ENCODE measurements at places on chromosomes 6 and 20. TPM values are rescaled to one million over a fixed set of nuclear protein-coding genes. Genes with fewer than 3 reads are reported as not detected.

GRCh38 chr6:144947398-144947976, 662.4 kb downstream of the UTRN start:
- no peak for DNase-seq

DNA sequence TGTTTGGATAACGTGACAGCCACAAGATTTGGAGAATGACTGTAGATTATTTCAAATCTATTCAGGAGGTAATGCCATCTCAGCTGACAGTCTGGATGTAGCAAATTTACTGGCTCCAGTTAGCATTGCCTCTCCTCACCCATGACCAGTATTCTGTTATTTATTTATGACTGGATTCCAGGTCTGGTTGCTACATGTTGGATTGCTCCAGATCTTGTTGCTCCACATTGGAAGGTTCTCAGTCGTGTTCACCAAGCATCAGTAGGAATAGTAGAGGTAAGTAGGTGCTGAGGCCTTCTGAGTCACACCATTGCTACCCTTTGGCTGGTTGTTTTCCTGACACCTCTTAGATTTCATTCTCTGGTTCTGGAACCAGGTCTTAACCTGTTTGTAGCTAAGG, 69.5 kb upstream of the ELOVL5 start:
- no peak for DNase-seq

- no peak for DNase-seq
Observed at GRCh38 chr20:46062621-46063020, 27.1 kb downstream of the NCOA5 start.

- DNase-seq: no peak
Observed at GRCh38 chr6:47163536-47163935, 121.4 kb upstream of the ADGRF1 start.

- no peak for DNase-seq
Observed at GRCh38 chr6:105220186-105220585, 40.4 kb upstream of the POPDC3 start.

Gene DSTN
- 77.6 TPM for total RNA-seq

DNA sequence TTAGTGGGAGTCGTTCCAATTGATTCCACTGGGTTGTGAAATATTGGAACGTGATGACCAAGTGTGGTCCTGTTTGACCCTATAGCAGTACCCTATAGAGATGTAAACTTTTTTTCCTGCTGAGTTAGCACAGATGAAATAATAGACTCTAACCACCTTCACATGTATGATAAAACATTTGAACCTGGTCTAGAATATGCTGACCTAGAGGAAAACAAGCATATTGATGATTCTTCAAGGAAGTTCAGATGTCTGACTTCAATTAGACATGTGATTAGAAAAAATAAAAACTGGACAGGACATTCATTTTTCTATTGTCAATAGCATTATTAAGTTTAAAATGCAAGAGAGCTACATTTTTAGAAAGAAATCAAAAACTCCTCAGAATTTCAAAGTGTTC, 402.1 kb downstream of the ARHGAP18 start:
- DNase-seq: no peak

GRCh38 chr20:8244637-8245036, 112.6 kb downstream of the PLCB1 start:
- no peak for DNase-seq

Gene ME1
- total RNA-seq: 10.4 TPM

Gene CCN5
- total RNA-seq: not detected

Gene FHL5
- total RNA-seq: not detected

Gene OR2B6
- total RNA-seq: 4.4 TPM

Gene TRIM26
- total RNA-seq: 5.3 TPM

GRCh38 chr6:252775-253535, 39.3 kb upstream of the DUSP22 start:
- DNase-seq: no peak

Gene DDX43
- 0.20 TPM for total RNA-seq

Gene SMPDL3A
- 0.81 TPM for total RNA-seq

DNA sequence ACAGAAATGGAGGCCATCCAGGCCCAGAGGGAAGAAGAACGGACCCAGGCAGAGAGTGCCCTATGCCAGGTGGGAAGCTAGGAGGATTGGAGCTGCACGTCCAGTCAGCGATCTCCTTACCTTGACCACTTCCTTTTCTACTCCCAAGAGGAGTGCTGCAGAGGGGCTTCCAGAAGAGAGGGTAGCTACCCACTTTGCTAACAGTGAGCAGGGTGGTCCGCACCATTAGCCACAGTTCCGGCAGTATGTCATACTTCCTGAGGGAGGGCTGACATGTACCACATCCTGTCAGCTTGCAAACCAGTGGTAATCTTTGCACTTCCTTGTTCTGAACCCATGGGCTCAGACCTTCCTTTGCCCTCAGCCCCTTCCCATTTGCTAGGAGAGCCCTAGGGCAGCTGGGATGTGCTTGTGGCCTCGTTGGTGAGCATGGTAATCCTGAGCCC, 35.4 kb downstream of the CEP250 start:
- no peak for DNase-seq

- DNase-seq: peak; percentile 70
Observed at GRCh38 chr6:4055420-4056041, 23.4 kb downstream of the FAM217A start.

DNA sequence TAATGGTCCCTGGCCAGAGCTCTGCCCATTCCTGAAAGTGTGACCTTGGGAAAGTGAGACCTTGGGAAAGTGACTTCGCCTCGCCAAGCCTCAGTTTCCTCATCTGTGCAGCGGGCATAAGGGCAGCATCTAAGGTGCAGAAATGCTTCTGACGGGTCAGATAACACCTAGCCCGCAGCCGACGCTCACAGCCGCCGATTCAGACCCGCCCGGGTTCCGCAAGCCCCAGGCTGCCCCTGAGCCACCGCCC, 486 bp downstream of the FKBP1A start:
- no peak for DNase-seq

DNA sequence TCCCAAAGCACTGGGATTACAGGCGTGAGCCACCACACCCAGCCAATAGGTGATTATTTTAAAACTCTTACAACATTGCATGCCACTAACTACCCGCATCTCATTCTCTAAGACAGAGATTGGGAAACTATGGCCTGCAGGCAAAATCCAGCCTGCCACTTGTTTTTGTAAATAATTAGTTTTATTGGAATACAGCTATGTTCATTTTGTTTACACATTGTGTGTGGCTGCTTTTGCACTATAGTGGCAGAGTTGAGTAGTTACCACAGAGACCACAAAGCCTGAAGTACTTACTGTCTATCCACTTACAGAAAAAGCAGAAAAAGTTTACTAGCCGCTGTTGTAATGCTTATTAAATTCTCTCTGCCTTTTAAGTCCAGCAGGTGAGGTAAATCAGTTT, 16.4 kb upstream of the PKIG start:
- no peak for DNase-seq

- DNase-seq: no peak
Observed at GRCh38 chr6:111767752-111768430, 105.4 kb downstream of the FYN start.

DNA sequence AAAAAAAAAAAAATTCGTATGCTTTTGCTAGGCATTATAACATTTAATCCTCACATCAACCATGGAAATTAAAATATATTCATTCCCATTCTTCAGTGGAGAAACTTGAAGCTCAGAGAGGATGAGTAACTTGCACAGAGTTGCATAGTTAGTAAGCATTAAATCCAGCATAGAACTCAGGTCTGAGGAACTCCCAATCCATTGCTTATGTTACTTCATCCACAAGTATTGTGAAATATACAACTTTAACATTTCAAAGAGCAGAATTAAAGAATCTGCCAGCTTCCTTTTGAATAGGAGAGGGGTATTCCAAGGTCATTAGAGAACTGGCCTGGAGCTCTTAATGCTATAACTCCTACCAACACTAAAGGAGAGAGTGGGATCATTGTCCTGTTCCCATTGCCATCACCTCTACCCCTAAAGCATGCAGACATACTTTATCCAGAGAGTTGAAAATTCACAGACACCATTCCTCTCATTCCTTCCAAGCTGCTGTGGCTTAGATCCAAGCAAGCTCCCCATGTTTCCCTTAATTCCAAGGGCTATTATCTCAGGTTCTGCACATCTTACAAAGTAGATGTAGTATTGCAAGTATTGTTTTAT, 91.9 kb downstream of the FLRT3 start:
- no peak for DNase-seq

Gene TXLNB
- total RNA-seq: not detected

Gene WFDC5
- total RNA-seq: not detected

DNA sequence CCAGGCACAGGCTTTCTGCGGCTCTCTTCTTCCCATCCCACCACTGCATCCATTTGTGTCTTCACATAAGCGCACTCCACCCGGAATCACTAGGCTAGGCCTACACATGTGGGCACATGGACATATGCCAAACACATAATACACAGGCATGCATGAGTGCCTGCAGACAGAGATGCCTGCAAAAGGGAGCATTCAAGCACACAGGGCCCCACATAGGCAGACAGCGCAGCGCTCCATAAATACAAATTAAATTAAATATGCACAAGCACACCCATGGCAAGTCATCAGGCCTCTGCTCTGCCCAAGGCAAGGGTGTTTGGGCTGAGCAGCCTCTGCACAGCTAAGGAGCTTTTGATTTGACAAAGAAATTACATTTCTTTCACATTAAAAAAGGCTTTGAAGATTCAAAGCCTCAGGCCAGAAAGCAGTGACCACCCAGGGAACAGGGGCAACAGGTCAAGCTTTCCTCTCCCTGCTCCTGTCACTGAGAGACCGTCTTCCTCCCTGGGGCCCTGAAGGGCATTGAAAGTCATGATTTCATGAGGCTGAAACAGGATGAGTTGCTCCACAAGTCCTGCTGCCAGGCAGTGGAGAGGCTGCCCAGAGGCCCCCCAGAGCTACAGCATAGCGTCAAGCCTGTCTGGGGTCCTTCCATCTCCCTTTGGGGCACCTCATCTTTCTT, 134.2 kb upstream of the LRFN2 start:
- DNase-seq: no peak

GRCh38 chr6:24064832-24065231, 61.2 kb upstream of the NRSN1 start:
- no peak for DNase-seq

DNA sequence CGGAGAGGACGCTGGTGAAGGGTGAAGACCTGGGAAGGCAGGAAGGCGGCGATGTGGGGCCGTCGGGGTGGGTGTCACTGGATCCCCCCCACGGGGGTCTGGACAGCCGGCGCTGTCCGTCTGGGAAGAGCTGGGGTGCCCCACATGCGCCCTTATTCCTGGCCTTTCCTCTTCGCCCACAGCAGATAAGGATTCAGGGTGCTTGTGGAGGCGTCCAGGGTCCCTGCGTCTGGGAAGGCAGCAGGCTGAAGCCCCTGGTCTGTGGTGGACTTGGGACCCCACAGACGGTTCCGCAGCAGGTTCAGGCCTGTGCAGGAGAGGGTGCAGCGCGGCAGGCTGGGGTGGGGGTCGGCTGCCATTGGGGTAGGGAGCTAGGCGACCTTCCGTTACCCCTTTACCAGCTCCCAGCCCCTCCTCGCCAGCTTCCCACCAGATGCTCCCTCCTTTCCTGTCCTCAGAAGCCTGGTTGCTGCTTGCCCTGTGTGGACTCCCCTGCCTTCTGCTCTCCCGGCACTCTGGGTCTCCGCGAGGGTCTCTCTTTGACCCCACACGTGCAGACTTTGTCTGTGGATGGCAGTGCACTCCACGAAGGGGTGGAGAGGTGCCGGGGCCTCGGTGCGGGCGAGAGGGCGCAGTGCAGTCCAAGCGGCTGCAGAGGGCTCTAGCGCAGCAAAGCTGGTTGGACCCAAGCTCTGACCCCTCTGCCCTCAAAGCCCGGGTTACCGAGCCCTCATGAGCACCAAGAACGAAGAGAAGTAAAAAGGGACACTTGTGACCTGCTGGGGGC, 2.1 kb upstream of the GATA5 start:
- no peak for DNase-seq

Gene DUSP15
- not detected for total RNA-seq

Gene SLC22A7
- not detected for total RNA-seq

Gene PHF10
- total RNA-seq: 55.5 TPM

DNA sequence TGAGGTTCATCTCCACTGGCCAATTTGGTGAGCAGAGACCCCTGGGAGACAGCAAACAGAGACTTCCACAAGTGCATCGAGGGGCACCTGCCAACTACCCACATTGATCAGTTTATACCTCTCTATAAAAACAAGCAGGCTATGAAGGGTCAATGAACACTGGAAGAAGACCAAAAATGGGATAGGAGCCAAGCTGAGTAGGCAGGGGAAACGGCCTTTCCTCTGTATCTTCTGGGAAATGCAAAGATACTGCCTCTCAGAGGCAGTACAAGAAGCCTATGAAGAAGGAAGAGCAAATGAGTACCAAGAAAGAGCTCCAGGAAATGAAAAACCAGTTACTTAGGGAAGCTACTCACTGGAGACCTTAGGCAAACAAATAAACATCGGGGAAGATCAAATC, 247.7 kb downstream of the GMDS start:
- DNase-seq: no peak

Gene LGSN
- total RNA-seq: not detected

DNA sequence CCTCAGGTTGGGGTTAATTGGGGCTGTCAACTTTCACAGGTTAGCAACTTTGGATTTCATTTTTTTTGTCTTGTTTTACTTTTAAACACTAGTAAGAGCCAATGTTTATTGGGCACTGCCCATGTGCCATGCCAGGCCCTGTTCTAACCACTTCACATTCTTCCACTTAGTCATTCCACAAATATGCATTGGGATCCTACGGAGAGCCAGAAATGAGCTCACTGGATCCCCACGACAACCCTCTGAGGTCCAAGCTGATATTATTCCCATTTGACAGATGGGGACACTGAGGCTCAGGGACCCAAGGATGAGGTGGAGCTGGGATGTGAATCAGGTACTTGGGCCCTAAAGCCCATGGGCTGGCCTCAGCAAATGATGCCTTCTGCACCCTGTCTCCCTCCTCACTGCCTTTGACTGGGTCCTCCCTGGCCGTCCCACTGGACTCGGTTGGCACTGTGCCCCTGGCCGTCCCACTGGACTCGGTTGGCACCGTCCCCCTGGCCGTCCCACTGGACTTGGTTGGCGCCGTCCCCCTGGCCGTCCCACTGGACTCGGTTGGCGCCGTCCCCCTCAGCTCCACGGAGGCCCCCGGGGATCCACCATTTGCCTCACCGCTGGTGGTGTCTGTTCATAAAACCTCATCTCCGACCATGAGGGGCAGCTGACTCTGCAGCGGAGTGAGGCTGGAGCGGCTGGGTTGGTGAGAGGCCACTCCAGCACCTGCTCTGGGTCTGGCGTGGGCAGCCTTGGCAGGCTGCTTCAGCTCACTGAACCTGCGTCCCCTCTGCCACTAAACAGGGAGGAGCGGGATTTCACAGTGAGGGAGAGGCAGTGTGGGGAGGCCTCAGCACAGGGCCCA, 4.8 kb upstream of the PMEPA1 start:
- no peak for DNase-seq

GRCh38 chr20:23308908-23309307, 41.7 kb upstream of the NXT1 start:
- DNase-seq: no peak

DNA sequence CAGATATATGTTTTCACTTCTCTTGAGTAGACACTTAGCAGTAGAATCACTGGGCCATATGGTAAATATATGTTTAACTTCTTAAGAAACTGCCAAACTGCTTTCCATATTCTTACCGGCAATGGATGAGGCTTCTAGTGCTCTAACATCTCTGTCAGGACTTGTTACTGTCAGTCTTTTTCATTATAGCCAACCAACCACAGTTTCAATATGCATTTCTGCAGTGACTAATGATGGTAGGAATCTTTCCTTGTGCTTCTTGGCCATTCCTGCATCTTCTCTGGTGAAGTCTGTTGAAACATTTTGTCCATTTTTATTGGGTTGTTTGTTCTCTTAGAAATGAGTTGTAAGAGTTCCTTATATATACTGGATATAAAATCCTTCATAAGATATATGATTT, 66.0 kb upstream of the SYNDIG1 start:
- no peak for DNase-seq

Gene SLC35F1
- not detected for total RNA-seq

Gene PLN
- 0.09 TPM for total RNA-seq

Gene GSTA3
- total RNA-seq: not detected

GRCh38 chr6:145457556-145457955, 277.8 kb downstream of the EPM2A start:
- no peak for DNase-seq

Data from K562 (cell line).